ENCODE measurements at places on chromosomes 13 and 19.
A peak's percentile ranks its signal among the peaks of the same experiment; 100 is the strongest.

DNA sequence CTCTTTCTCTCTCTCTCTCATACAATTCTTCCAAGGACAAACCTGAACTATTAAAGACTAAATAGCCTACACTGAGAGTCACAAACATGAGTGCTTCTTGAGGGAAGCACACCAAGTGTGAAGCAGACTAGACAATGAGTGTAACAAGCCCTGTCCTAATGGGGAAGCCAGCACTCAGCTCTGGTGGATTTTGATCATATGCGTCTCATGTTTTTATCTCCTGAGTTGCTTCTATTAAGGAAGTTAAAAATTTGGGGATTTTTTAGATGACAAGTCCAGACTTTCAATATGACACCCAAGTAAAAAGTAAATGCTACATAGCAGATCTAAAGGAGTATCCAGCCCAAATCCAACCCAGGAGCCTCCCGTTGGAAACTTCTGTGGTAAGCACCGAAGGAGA lies 437.8 kb downstream of the RFC3 start:
- no peak for DNase-seq

DNA sequence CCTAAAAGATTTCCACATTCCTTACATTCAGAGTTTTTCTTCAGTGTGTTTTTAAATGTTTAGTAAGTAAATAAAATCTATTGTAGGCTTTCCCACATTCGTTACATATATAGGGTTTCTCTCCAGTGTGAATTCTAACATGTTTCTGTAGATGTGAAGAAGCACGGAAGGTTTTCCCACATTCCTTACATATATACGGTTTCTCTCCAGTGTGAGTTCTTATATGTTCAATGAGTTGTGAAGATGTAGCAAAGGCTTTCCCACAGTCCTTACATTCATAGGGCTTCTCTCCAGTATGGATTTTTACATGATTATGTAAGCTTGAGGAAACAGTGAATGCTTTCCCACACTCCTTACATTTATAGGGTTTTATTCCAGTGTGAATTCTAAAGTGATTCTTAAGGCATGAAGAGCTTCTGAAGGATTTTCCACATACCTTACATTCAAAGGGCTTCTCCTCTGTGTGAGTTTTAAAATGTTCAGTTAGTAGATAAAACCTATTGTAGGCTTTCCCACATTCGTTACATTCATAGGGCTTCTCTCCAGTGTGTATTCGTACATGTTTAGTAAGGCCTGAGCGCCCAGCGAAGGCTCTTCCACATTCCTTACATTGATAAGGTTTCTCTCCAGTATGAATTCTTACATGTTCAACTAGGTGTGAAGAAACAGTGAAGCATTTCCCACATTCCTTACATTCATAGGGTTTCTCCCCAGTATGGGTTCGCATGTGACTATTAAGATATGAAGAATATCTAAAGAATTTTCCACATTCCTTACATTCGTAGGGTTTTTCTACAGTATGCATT lies 18.2 kb downstream of the ZNF121 start:
- DNase-seq, result peak; percentile 11

- no peak for DNase-seq
These were observed 39.7 kb downstream of the GJA3 start for GRCh38 chr13:20121159-20121525.

DNA sequence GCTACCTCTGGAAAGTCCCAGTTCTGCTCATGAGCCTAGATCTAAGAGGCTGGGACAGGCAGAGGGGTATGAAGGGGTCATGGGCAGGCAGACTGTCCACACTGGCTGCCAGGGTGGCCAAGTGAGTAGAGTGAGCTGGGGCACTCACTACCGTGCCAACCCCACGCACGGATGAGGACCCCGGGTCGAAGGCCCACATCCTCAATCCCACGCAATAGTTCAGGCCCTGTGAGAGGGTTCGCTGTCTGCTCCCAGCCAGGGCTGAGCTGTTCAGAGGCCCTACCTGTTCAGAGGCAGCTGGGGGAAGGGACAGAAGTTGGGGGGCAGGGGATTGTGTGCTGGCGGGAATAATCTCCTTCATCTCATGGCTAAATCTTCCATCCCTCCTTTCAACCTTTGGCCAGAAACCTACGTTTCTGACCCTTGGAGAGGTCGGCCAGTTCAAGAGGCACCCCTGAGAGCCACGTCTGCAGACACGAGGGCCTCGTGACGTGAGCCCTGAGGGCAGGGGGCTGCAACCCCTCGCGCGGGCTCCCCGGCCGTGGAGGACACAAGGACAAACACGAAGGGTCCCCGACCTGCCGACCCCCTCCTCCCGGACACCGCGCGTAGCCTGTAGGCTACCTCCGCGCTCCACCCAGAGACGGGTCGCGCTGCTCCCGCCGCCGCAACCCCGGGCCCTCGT lies 1.0 kb upstream of the RPS5 start:
- no peak for DNase-seq

DNA sequence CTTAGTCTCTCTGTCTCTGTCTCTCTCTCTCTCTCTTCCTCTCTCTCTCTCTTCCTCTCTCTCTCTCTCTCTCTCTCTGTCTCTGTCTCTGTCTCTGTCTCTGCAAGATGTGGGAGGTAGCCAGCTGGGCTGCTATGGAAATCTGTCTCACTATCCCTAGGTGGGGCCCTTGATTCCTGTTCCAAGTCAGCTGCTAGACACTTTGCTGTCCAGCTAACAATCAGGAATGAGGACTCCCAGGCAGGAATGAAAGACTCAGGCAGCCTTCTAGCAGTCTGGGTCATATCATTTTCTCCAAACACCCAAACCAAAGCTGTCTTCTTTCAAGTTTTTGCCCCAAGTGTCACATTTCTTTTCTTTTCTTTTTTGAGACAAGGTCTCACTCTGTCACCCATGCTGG lies 23.2 kb downstream of the CATSPERD start:
- DNase-seq, result no peak

DNA sequence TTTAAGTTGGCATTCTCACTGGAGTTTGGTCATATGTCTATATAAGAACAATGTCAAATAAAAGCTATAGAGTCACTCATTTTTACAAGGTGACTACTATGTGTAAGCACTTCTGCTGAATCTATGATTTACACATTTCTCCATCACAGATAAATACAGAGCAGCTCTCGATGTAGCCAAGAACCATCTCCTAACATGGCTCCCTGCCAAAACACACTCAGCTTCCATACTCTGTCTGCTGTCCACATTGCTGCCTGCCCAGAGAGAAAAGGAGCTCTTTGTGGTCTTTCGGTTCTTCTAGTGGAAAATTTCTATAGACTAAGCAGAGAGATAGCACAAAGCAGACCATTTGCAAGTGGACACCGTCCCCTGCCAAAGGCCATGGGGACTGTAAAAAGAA lies 190.9 kb upstream of the KLF12 start:
- DNase-seq, result peak; percentile 76

GRCh38 chr13:112775791-112776279 lies 86.0 kb downstream of the ATP11A start:
- no peak for DNase-seq

GRCh38 chr13:70812481-70812880 lies 704.2 kb upstream of the KLHL1 start:
- DNase-seq, result peak; percentile 53

DNA sequence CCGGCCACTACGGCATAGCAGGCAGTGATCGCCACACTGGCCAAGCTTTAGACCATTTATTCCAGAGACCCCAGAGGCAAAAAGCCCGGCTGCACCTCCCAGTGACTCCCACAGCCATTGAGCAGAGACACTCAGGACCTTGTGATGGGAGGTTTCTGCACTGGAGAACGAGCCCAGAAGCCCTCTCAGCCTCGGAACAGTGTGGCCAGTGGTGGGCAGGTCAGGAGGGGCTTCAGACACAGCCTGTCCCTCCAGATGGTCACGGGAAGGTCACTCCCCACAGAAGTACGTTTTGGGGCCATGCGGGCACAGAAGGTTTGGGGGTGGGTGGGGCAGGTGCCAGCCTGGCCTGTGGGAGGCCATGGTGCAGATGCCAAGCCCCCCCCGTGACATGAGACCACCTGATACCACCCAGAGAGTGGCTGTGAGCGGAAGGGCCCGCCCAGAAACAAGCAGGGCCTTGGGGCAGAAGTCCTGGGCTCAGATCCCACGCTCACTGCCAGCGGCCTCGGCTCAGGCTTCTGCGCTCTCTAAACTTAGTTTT lies 599 bp upstream of the F10 start:
- no peak for DNase-seq

DNA sequence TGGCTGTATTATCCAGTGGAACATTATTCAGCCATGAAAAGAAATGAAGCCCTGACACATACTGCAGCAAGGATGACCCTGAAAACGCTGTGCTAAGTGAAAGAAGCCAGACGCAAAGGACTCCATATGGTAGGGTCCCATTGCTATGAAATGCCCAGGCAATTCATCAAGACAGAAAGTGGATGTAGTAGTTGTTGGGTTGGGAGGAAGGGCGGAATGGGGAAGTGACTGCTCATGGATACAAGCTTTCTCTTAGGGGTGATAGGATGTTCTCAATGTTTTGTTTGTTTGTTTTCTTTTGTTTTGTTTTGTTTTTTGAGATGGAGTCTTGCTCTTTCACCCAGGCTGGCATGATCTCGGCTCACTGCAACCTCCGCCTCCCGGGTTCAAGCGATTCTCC lies 11.1 kb upstream of the CEACAM16 start:
- DNase-seq, result no peak

- no peak for DNase-seq
These were observed 8.8 kb upstream of the KLK8 start for GRCh38 chr19:51010066-51010795.

DNA sequence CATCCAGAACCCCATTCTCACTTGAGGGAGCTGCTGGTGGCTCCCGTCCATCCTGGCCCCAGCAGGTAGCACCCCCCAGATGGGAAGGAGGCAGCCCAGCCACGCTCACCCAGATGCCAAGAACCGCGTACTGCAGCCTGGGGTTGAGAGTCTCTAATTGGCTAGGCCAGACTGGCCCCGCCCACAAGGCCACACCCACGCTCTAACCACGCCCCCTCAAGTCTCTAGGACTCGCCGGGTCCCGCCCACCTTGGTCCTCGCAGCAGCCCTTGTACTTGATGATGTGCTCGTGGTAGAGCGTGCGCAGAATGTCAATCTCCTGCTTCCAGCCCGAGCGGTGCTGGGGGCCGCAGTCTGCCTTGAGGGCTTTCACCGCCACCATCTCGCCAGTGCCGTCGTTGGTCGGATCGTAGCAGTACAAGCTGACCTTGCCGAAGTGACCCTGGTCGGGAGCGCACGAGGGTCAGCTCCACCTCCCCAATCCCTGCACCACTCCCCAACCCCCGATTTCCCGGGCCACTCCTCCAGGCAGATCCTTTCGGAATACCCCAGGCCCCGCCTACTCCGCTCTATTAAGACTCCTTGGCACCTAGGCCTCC lies 14.5 kb upstream of the ICAM3 start:
- DNase-seq, result peak; percentile 28

DNA sequence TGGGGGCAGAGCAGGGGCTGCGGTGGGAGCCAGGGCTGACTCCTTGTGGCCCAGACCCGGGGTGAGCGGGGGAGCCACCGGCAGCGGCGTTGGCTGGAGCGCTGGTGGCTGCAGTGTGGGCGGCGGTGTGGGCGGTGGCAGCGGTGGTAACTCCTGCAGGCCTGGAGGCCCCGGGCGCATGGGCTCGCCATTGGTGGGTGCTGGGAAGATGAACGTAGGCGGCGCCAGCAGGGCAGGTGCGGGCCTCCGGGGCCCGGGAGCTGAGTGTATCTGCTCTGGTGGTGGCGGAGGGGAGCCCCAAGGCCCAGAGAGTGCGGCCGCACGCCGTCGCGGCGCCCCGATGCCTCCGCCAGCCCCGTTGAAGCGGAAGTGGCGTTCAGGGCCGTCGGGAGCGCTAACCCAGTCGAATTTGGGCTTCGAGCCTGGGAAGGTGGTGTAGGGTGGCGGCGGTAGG lies 2.0 kb downstream of the GGN start:
- no peak for DNase-seq

GRCh38 chr13:23740002-23740401 lies 149.2 kb downstream of the MIPEP start:
- no peak for DNase-seq

GRCh38 chr13:105952233-105952972 lies 583.1 kb downstream of the EFNB2 start:
- DNase-seq, result no peak

- DNase-seq, result no peak
These were observed 15.1 kb downstream of the DEDD2 start for GRCh38 chr19:42202290-42202880.

- DNase-seq, result no peak
These were observed 57.4 kb upstream of the FLT1 start for GRCh38 chr13:28552288-28552687.

- DNase-seq, result no peak
These were observed 68.3 kb downstream of the DNAJC3 start for GRCh38 chr13:95745289-95745688.

DNA sequence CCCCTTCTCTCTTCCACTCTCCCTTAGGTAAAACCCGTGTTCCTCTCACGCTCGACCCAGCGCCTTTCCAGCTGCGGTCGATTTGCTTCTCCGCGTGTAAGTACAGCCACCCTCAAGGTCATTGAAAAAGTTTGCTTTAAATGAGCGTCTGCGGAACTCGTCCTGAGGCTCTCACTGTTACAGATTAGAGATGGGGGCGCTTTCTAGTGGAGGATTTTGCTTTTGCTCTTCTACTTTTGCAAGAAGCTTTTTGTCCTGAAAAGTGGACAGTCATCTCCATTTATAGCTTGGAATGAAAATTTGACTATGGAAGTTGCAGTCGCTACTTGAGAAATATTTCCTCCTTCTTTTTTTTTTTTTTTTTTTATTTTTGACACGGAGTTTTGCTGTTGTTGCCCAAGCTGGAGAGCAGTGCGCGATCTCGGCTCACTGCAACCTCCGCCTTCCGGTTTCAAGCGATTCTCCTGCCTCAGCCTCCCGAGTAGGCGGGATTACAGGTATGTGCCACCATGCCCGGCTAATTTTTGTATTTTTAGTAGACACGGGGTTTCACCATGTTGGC lies 595 bp upstream of the RAB20 start:
- DNase-seq, result peak; percentile 39

- no peak for DNase-seq
These were observed 30.0 kb upstream of the RFXAP start for GRCh38 chr13:36789061-36789460.
